Adrenal gland (tissue), 19 donors: ENCODE measurements at places on chromosomes 11 and 22.

GRCh38 chr11:20112291-20113148, 47.8 kb downstream of the DBX1 start:
- H3K36me3 ChIP-seq = no peaks in the 10 kb centered on the region
- H3K27ac ChIP-seq = peak overlapping the region; percentile 69
- peaks cover 13% of the 10 kb centered on the region for H3K4me1 ChIP-seq
- DNase-seq = peak; percentile 87
- H3K27me3 ChIP-seq = no peaks in the 10 kb centered on the region
- H3K4me3 ChIP-seq = no peak overlapping the region

DNA sequence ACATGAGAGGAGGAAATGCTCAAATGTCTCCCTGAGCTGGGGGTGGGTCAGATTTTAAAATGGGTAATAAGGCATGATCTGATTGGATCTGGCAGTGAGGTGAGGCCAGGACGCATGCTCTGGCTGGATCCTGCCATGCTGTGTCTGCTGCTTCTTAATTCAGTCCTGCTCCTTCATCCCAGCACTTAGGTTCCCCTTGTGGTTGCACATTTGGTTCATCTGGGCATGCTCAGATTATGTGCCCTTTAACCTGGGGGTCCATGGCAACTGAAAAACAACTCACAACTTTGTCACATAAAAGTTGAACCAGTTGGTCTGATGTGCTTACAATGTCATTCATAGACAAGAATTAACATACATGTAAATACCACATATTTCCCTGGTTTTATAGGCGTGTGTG, 67.9 kb downstream of the PIWIL4 start:
- no peaks in the 10 kb centered on the region for H3K4me1 ChIP-seq
- no peaks in the 10 kb centered on the region for H3K27me3 ChIP-seq

DNA sequence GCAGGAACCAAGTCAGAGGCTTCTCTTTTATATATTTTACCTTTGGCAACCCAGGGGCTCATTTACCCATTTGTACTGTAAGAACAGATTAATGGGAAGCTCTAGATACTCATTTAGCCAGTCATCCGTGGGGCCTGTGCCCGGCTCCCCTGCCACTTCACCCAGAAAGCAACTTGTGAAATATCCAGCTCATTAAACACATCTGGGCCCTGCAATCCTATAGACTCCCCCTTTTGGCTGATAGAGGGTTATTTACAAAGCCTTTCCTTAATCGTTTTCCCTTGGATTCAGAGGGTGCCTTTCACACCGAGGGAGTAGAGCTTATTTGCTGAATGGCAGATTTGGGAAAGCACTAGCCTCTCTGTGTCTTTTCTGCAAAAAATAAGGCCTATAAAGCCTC, 118.7 kb upstream of the SORL1-AS1 start:
- H3K27ac ChIP-seq = no peak overlapping the region
- H3K27me3 ChIP-seq = no peaks in the 10 kb centered on the region
- H3K4me3 ChIP-seq = no peak overlapping the region

DNA sequence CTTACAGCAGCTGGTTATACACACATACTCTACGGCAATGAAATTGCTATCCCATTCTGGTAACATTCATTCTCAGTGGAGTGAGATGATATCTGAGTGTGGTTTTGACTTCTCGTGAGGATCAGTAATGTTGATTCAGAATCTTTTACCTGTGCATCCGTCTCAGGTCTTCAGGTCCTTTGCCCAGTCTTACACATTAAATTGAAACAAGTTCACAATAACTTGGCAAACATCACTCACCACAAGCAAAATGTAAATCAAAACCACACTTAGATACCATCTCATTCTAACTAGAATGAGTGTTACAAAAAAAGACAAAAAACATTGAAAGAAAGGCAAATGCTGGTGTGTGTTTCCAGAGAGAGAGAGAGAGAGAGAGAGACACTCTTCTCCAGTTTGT, 14.0 kb downstream of the RGL4 start:
- DNase-seq = no peak
- no peaks in the 10 kb centered on the region for H3K36me3 ChIP-seq
- H3K4me1 ChIP-seq = peaks cover 8% of the 10 kb centered on the region
- H3K4me3 ChIP-seq = no peak overlapping the region

DNA sequence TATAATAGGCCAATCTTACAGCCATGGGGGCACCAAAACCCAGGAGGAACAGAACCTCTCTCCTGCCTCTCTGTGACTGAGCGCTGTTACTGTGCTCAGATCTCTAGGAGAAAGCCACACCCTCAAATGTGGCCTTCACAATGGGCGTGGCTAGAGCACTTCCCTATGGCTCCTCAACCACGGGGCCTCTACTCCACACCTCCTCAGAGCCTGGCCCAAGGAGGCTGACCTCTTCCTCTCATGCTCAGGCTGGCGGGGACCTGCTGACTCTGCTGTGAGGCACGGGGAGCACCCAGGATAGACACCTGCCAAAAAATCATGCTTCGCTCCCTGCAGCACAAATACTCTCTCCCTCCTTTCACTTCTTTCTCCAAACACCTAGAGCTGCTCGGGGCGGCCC, 41.0 kb downstream of the C11orf58 start:
- peak; percentile 52 for DNase-seq
- no peak overlapping the region for H3K27ac ChIP-seq

DNA sequence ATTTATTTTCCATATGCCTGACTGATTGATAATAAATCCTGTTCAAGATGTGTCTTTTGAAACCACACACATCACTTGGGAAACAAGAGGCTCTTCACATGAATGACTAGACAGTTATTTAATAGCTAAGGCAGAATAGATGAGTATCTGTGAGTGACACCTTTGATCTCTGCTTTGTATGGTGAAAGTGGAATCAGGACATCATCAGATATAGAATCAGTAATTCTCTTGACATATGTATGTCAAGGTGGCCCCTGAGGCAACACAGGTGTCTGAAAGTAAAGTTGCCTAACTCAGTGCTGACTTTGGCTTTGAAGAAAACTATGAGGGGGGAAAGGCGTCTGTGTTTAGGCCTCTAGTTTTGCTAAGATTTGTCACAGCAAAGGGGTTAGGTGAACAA, 11.5 kb upstream of the CASP4 start:
- no peak for DNase-seq
- H3K36me3 ChIP-seq = no peaks in the 10 kb centered on the region
- no peaks in the 10 kb centered on the region for H3K4me1 ChIP-seq
- H3K27ac ChIP-seq = no peak overlapping the region
- no peaks in the 10 kb centered on the region for H3K27me3 ChIP-seq
- no peak overlapping the region for H3K4me3 ChIP-seq

DNA sequence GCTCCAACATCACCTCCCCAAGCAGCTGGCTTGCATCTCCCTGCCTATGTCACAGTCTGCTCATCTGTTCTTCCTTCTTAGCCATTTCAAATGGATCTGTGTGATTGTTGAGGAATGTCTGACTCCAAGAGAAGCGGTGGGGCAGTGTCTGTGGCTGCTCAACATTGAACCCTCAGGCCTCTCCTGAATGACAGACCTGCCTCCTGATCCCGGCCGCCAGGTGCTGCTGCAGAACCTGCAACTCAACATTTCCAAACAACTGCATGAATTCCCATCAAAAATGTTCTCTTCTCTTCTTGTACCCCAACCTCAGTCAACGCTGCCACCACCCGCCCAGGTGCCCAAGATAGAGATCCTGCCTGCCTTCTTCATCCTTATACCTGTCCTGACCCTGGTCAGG, 132.5 kb downstream of the FBXO7 start:
- no peaks in the 10 kb centered on the region for H3K36me3 ChIP-seq
- H3K4me1 ChIP-seq = no peaks in the 10 kb centered on the region
- H3K27me3 ChIP-seq = no peaks in the 10 kb centered on the region

DNA sequence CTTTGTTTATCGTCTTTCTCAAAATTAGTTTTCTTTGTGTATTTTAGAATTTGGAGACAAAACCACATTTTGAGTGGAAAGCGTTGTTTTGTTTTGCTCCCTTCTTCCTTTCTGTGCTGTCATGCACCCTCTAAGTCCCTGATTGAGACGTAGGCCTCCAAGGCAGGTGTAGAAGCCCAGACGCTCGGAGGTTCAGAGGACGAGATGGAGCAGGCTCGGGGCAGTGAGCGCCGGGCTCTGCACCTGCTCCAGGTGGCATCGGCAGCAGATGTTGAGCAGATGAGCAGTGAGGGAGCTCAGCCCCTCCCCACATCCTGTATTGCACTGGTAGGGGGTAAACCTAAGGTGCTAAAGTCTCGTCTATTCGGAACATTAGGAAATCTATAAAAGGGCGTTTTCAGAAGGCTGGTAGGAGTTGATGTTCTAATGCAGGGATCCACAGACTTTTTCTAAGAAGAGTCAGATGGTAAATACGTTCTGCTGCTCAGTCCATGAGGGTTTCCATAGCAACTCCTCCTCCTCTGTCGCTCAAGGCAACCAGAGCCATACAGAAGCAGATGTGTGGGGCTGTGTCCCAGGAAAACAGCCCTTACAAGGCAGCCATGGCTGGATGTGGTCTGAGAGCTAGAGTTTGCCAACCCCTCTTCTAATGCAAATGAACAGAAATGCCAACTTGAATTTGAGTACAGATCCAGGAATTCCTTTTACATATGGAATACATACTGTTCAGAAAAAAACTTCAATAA, 724.2 kb downstream of the BRD1 start:
- H3K27me3 ChIP-seq = peaks cover 3% of the 10 kb centered on the region
- no peaks in the 10 kb centered on the region for H3K36me3 ChIP-seq
- no peak for DNase-seq
- no peak overlapping the region for H3K27ac ChIP-seq
- H3K4me3 ChIP-seq = no peak overlapping the region

DNA sequence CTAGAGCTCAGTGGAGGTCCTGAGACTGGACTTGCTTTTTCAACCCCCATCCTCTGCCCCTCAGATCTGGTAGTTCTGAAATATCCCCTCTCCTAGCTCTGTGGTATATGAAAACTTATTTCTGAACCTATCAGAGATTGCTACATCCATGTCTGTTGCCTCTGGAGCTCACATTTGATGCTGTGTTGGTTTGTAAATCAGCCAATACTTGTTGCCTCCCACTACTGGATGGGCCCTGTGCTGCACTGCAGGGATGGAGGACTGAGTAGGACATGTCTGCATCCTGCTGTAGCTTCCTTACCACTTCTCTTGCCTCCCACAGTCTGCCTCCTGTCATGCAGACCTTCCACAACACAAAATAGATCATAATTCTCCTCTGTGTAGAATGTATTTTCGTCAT, 5.2 kb downstream of the OLFML1 start:
- no peaks in the 10 kb centered on the region for H3K36me3 ChIP-seq
- no peak for DNase-seq
- H3K27me3 ChIP-seq = no peaks in the 10 kb centered on the region
- H3K4me3 ChIP-seq = no peak overlapping the region

- no peak overlapping the region for H3K4me3 ChIP-seq
- no peak overlapping the region for H3K27ac ChIP-seq
- no peaks in the 10 kb centered on the region for H3K4me1 ChIP-seq
- DNase-seq = no peak
- H3K36me3 ChIP-seq = no peaks in the 10 kb centered on the region
Observed at GRCh38 chr22:31935961-31936635, 8.2 kb upstream of the YWHAH start.

- peak; percentile 86 for DNase-seq
- no peak overlapping the region for H3K4me3 ChIP-seq
- H3K27ac ChIP-seq = peak overlapping the region; percentile 52
- H3K4me1 ChIP-seq = peaks cover 19% of the 10 kb centered on the region
Observed at GRCh38 chr11:112321501-112322172, 61.0 kb upstream of the PLET1 start.

GRCh38 chr11:130766650-130767565, 149.4 kb downstream of the SNX19 start:
- H3K27me3 ChIP-seq = no peaks in the 10 kb centered on the region
- no peak overlapping the region for H3K4me3 ChIP-seq
- H3K4me1 ChIP-seq = no peaks in the 10 kb centered on the region
- no peak for DNase-seq
- H3K36me3 ChIP-seq = no peaks in the 10 kb centered on the region
- no peak overlapping the region for H3K27ac ChIP-seq

DNA sequence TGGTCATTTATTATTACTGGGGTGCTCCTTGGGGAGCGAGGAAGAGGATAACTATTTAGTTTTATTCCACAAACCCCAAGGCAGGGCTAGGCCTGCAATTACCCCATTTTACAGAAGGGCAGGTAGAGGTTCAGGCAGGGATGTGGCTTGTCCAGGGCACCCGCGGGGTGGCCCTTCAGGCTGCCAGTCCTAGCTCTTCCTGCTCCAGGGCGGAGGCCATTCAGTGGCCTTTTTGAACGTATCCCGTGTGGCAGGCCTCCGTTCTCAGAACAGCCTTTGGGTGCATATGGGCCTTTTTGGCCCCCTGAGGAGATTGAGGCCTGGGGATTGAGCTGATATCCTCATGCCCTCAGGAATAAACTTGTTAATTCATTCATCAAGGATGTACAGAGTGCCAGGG, 66.2 kb downstream of the MPPED1 start:
- H3K4me3 ChIP-seq = no peak overlapping the region
- H3K4me1 ChIP-seq = no peaks in the 10 kb centered on the region
- no peak overlapping the region for H3K27ac ChIP-seq
- H3K27me3 ChIP-seq = no peaks in the 10 kb centered on the region
- no peaks in the 10 kb centered on the region for H3K36me3 ChIP-seq

GRCh38 chr11:121535129-121535796, 82.5 kb upstream of the SORL1-AS1 start:
- no peak for DNase-seq
- no peaks in the 10 kb centered on the region for H3K27me3 ChIP-seq
- no peak overlapping the region for H3K4me3 ChIP-seq
- no peak overlapping the region for H3K27ac ChIP-seq
- H3K36me3 ChIP-seq = no peaks in the 10 kb centered on the region
- no peaks in the 10 kb centered on the region for H3K4me1 ChIP-seq

GRCh38 chr22:32571761-32572160, 97.2 kb downstream of the FBXO7 start:
- no peaks in the 10 kb centered on the region for H3K27me3 ChIP-seq
- no peaks in the 10 kb centered on the region for H3K4me1 ChIP-seq
- no peak overlapping the region for H3K27ac ChIP-seq
- no peak overlapping the region for H3K4me3 ChIP-seq

GRCh38 chr11:15216678-15217077, 102.0 kb downstream of the INSC start:
- DNase-seq = no peak
- H3K36me3 ChIP-seq = no peaks in the 10 kb centered on the region
- H3K4me1 ChIP-seq = no peaks in the 10 kb centered on the region
- H3K27ac ChIP-seq = no peak overlapping the region
- no peaks in the 10 kb centered on the region for H3K27me3 ChIP-seq
- no peak overlapping the region for H3K4me3 ChIP-seq

GRCh38 chr11:12799334-12799835, 125.2 kb downstream of the TEAD1 start:
- H3K27ac ChIP-seq = no peak overlapping the region
- H3K36me3 ChIP-seq = no peaks in the 10 kb centered on the region
- no peak for DNase-seq
- H3K4me1 ChIP-seq = peaks cover 24% of the 10 kb centered on the region
- H3K27me3 ChIP-seq = no peaks in the 10 kb centered on the region
- no peak overlapping the region for H3K4me3 ChIP-seq

DNA sequence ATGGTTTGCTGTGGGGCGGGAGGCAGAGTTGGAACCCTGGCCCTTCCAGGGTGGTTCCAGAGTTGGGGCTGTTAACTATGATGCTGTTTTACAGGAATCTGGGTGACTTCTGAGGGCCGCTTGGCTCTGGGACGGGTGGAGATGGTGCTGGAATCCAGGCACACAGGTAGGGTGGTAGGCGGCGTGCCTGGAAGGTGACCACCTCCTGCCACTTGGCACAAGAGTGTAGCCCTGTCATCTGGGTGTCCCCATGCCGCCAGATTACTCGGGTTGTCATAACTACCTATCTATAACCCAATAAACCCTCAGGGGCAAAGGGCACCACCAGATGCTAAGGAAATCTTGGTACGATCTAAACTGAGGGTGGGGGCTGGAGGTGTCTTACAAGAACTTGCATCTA, 1.3 kb downstream of the CARS1 start:
- H3K4me1 ChIP-seq = peaks cover 12% of the 10 kb centered on the region
- H3K27ac ChIP-seq = no peak overlapping the region
